Fibroblast of lung (primary cell): ENCODE measurements at places on chromosomes 4 and X.

DNA sequence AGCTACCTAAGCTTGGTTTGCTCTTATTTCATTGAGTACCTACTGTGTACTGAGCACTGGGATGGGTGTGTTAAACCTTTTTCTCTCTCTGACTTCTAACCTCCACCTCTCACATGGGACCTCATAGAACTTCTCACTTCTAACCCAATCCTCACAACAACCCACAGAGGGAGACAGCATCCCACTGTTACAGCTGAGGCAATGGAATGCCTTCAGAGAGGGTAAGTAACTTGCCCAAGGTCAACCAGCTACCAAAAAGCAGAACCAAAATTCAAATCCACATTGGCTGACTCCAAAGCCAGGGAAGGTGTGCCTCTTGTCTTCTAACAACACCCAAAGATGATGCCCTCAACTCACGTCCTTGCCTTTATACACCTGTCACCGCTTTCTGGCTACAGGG, 5.4 kb downstream of the SEL1L3 start:
- H3K4me3 ChIP-seq = no peak overlapping the region
- no peak overlapping the region for H3K27ac ChIP-seq
- no peak for DNase-seq
- no peaks in the 10 kb centered on the region for H3K36me3 ChIP-seq
- no peaks in the 10 kb centered on the region for H3K27me3 ChIP-seq

- no peaks in the 10 kb centered on the region for H3K27me3 ChIP-seq
- no peaks in the 10 kb centered on the region for H3K4me1 ChIP-seq
- DNase-seq = no peak
- H3K4me3 ChIP-seq = no peak overlapping the region
- no peak overlapping the region for H3K27ac ChIP-seq
These were observed 262.5 kb downstream of the FBXW7 start for GRCh38 chr4:152273343-152273742.

DNA sequence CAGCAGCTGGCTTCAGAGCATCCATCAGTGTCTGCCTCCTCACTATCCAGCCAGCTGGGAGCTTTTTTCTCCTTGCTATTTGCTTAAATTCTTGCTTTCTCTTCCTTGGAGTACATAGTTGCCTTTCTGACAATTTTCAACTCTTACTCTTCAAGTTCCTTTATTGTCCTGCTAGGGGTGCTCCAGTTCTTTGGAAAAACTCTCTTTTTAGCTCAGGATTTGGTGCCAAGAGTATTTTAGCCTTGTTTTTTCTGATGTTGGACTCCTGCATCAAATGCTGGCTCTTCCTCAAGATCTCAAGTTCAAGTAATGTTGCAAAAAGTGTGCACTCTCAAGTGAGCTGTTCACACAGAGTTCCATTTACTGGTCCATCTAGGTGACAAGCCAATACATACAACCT, 126.4 kb downstream of the KDR start:
- H3K36me3 ChIP-seq = no peaks in the 10 kb centered on the region
- no peaks in the 10 kb centered on the region for H3K4me1 ChIP-seq
- DNase-seq = peak; percentile 12
- H3K27me3 ChIP-seq = peaks cover 3% of the 10 kb centered on the region

- no peaks in the 10 kb centered on the region for H3K27me3 ChIP-seq
- H3K27ac ChIP-seq = no peak overlapping the region
- no peak for DNase-seq
- H3K4me3 ChIP-seq = no peak overlapping the region
These were observed 17.5 kb downstream of the CFAP99 start for GRCh38 chr4:2436301-2436700.

DNA sequence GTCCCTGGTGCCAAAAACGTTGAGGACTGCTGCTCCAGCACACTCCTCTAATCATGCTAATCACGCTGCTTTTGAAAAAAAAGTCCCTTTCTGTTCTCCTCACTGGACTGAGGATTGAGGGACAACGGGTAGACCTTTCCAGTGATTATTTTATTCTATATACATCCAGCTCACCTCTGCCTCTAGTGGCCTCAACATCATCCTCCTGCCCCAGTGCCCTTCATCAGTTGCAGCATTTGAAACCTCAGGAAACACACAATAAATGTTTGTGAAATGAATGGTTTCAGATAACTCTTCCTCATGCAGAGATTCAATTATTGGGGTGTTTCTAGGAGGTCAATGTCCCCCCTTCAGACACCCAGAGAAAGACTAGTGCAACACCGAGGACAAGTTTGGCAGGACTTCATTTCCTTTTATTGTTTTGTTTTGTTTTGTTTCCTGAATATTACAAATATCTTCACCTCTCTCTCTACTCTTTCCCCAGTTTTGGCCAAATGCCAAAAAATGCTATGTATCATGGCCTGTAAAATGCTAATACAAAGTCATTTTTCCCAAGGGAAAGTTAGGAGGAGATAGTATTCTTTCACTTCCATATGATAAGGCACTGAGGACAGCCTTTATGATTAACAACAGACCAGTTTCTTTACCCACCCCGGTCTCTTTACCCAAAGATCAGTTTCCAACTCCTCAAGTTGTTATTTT, 460.1 kb upstream of the SLIT2 start:
- H3K27me3 ChIP-seq = no peaks in the 10 kb centered on the region
- no peak for DNase-seq
- no peak overlapping the region for H3K27ac ChIP-seq
- no peaks in the 10 kb centered on the region for H3K36me3 ChIP-seq

DNA sequence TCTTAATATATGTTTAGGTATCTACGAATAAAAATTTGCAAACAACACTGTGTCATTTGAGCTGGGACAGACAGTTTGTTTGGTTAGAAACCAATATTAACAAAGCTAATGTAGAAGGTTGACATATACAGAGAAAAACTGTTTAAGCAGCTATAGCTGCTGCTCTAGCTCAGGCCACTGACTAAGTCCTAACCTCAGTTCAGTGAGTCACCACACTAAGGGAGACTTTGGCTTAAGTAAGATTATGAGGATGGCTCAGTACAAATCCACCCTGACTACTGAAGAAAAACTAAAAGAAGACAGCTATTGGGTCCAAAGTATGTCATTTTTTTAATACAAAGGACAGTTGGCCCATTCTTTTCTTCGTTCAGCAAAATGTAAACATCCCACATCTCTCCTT, 717.3 kb upstream of the ACTRT1 start:
- DNase-seq = no peak
- no peak overlapping the region for H3K4me3 ChIP-seq
- no peaks in the 10 kb centered on the region for H3K4me1 ChIP-seq
- H3K36me3 ChIP-seq = no peaks in the 10 kb centered on the region
- H3K27ac ChIP-seq = no peak overlapping the region

DNA sequence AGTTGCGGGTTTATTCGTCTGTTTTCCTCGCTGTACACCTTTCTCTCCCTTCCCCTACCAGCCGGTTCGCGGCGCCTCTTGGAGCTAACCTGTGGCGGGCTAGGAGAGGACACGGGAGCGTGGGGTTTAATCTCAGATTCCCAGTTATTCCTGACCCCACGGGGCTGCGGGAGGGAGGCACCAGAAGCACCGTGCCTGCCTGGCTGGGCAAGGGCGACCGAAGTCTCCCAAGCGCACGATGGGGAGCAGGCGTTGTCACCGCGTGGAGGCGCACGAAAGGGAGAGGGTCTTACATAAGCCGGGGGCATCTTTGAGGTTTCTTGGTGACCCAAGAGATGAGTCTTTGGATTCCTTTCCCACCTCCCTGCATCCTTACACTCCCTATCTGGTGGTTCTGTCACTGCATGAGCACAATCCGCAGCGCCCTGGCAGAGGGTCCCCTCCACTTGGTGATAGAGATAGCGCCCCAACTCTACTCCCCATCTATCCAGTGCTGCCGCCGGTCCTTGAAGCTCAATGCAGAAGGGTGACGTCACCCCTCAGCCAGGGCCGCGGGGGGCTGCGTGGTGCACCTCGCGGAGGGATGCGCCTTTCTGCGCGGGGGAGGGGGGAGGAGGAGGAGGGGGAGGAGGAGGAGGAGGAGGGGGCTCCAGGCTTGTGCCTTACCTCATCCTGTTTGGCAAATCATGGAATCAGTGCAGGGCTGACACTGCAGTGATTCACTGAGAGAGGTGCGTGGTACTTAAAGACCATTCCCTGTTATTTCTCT, 793 bp downstream of the TSPAN7 start:
- H3K27ac ChIP-seq = no peak overlapping the region
- no peaks in the 10 kb centered on the region for H3K36me3 ChIP-seq
- H3K27me3 ChIP-seq = peaks cover 11% of the 10 kb centered on the region
- peak overlapping the region; percentile 55 for H3K4me3 ChIP-seq
- no peaks in the 10 kb centered on the region for H3K4me1 ChIP-seq

- no peak for DNase-seq
- H3K36me3 ChIP-seq = no peaks in the 10 kb centered on the region
- no peaks in the 10 kb centered on the region for H3K27me3 ChIP-seq
- no peak overlapping the region for H3K4me3 ChIP-seq
- no peaks in the 10 kb centered on the region for H3K4me1 ChIP-seq
These were observed 121.4 kb upstream of the GATB start for GRCh38 chr4:151882072-151882803.

DNA sequence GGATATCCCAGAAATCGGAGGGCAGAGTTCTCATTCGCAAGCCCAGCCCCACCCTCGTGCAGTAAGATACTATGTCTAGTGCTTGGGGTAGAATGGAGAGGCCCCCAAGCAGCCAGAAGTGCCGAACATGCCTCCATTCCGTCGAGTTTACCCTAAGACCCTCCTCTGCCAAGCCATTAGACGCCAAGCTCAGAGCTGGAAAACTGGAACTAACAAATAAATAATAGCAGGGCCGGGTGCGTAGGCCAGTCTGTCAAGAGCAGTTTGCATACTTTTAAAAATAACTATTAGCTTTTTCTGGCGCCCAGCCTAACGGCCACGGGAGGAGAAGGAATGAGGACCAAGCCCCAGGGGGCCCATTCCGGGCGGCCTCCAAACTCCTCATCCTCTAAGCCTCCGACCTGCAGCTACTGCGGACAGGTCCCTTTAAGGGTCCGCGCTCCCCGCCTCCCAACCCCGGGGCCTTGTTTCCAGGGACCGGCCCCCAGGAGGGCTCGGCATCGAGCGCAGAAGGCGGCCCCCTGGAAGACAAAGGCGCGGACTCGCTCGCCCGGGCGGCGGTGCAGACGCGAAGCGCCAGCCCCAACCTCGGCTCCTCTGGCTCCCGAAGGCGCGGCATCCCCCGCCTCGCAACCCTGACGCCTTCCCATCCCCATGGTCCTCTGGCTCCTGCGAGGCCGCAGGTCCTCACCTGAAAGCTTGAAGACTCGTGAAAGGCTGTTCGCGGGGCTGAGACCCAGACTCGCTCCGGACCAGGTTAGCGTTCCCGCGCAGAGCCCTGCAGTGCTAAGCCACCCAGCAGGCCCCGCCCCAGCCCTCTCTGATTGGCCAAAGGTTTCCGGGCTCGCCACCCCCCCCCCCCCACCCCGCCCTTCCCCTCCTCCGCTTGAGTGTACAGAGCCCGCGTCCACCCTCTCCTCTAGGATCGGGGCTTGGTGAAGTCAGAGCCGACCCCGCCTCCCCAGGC, at the start of gene TMSB15A:
Gene TMSB15A, minus strand, starts transcription at position 765 of the 967 bp plus-strand sequence.
- H3K4me1 ChIP-seq = no peaks in the 10 kb centered on the region
- no peak within 1 kb of the TSS for H3K27ac ChIP-seq
- peak within 1 kb of the TSS; percentile 47 for H3K4me3 ChIP-seq
- peak; percentile 57 for DNase-seq
- H3K36me3 ChIP-seq = no peaks in the 10 kb centered on the region
- no peaks in the 10 kb centered on the region for H3K27me3 ChIP-seq

DNA sequence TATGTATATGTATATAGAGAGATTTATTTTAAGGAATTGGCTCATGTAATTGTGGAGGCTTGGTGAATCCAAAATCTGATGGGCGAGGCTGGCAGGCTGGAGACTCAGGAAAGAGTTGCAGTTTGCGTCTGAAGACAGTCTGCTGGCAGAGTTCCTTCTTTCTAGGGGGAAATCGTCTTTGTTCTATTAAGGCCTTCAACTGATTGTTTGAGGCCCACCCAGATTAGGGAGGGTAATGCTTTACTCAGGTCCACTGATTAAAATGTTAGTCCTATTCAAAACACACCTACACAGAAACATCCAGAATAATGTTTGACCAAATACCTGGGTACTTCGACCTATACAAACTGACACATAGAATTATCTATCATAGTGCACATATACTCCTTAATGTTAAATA, 149.5 kb downstream of the NAA11 start:
- H3K27me3 ChIP-seq = no peaks in the 10 kb centered on the region
- H3K36me3 ChIP-seq = no peaks in the 10 kb centered on the region
- H3K4me3 ChIP-seq = no peak overlapping the region
- no peaks in the 10 kb centered on the region for H3K4me1 ChIP-seq
- no peak for DNase-seq

DNA sequence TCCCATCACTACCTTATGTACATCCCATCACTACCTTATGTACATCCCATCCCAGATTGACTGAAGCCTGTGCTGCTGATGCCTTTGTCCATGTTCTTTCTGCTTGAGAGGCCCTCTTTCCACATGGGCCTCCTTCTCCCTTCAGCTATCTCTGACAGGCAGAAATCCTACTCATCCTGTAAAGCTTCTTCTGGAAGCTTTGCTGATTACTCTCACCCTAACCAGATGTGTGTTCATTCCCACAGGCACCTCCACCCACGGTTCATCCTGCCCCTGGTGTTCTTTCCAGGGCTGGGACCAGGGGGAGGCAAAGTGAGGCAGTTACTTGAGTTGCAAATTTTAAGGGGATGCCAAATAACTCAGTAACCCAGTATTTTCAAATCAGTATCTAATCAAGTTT, 22.5 kb upstream of the FBXW7 start:
- H3K27me3 ChIP-seq = no peaks in the 10 kb centered on the region
- no peak for DNase-seq
- H3K4me3 ChIP-seq = no peak overlapping the region
- H3K36me3 ChIP-seq = no peaks in the 10 kb centered on the region

DNA sequence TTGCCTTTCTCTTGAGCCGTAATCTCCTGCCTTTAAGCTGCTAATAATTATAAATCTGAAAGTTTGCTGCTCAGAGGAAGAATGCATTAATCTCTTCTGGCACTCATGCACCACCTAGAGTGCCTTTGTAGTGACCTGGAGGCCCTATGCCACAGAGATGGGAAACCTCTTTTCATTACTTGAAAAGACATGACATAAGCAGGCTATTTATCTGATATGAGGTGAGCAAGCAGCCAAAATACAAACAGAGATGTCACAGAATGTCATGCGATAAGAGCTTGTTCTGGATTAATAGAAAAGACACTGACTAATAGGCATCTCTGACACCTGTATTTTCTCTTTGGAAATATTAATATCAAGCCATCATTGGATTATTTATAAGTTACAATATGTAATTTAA, 42.3 kb downstream of the GABRB1 start:
- H3K36me3 ChIP-seq = no peaks in the 10 kb centered on the region
- no peak overlapping the region for H3K27ac ChIP-seq
- no peak overlapping the region for H3K4me3 ChIP-seq

DNA sequence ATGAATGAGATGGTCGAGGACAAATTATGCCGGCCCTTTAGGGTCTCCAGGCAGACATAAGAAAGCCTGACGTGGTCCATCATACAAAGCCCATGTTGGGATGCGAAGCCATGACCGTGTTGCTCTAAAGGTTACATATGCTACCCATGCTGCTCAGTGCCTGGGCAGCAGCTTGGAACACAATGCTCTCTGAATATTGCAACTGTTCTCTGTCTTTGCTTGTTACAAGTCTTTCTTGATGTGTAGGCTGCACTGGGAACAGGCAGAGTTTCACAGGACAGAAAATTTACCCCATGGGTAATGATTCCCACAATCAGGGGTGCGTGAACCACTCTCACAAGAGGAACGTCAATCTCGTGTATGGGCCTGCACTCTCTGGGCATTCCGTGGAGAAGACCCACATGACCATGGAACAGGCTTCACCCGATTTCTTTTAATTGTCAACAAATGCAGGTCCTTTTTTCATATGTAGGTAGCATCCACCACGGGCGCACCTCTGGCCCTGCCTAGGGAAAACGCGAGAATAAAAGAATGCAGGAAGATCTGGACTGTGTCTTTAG, 66.3 kb downstream of the NBDY start:
- H3K4me1 ChIP-seq = no peaks in the 10 kb centered on the region
- no peaks in the 10 kb centered on the region for H3K27me3 ChIP-seq
- H3K36me3 ChIP-seq = no peaks in the 10 kb centered on the region
- no peak overlapping the region for H3K4me3 ChIP-seq

GRCh38 chr4:6337331-6337935, 67.8 kb downstream of the WFS1 start:
- no peak for DNase-seq
- no peak overlapping the region for H3K27ac ChIP-seq
